Activated CD4-positive, alpha-beta T cell treated with anti-CD3 and anti-CD28 coated beads for 48 hours (primary cell): ENCODE measurements at places on chromosomes 12 and 14.

- peak; percentile 14 for DNase-seq
Measured at GRCh38 chr12:65278576-65279368, at the start of gene MSRB3. Gene MSRB3, plus strand, starts transcription at chr12:65278683. Its CDS starts 29,897 bp downstream, at chr12:65308580.

GRCh38 chr12:72465940-72466630, 193.9 kb downstream of the TRHDE start:
- DNase-seq = no peak

DNA sequence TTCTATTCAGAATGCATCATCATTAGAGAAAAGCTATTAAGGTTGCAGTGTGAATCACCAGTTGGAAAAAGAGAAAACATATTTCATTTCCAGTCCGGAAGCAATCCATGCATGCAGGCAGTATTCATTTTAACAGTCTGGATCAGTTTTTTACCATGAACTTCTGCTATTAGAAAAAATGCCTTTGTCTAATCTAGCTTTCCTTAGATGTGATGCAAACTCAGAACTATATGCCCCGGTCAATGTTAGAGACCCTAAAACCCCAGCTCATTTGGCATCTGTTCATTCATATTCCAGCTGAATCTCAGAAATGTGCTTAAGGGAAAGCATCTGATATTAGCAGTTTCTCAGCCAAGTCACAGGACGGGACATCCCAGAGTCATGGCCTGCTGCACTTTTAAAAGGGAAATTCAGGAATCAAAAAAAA, 8.5 kb downstream of the IRAK3 start:
- DNase-seq = no peak

DNA sequence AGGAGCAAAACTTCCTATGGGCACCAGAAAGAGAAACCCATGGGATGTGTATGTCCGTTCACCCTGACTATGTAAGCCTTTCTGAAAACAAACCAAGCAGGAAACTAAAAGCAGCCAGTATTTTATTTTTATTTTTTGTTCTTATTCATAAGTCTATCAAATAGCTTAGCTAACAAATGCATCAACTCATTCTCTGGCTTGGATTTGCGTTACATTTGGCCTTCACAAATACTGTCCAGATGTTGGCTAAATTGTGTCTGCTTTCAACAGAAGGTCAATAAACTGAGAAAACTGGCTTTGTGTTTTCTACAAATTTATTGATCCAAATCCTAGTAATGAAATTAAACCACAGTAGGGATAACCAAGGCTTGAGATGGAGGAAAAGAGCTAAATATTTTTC, 379.0 kb downstream of the NOVA1 start:
- no peak for DNase-seq

- DNase-seq = no peak
Measured at GRCh38 chr14:19828314-19828713, 24.7 kb downstream of the OR4N2 start.

GRCh38 chr14:70887207-70887681, 20.0 kb upstream of the PCNX1 start:
- no peak for DNase-seq

GRCh38 chr12:46188170-46188569, 80.7 kb downstream of the SLC38A1 start:
- DNase-seq = no peak

GRCh38 chr12:79929065-79929464, 5.8 kb downstream of the PPP1R12A start:
- no peak for DNase-seq

GRCh38 chr12:32501835-32502333, 102.5 kb downstream of the FGD4 start:
- no peak for DNase-seq

GRCh38 chr14:61257469-61258057, 23.6 kb downstream of the TMEM30B start:
- no peak for DNase-seq

DNA sequence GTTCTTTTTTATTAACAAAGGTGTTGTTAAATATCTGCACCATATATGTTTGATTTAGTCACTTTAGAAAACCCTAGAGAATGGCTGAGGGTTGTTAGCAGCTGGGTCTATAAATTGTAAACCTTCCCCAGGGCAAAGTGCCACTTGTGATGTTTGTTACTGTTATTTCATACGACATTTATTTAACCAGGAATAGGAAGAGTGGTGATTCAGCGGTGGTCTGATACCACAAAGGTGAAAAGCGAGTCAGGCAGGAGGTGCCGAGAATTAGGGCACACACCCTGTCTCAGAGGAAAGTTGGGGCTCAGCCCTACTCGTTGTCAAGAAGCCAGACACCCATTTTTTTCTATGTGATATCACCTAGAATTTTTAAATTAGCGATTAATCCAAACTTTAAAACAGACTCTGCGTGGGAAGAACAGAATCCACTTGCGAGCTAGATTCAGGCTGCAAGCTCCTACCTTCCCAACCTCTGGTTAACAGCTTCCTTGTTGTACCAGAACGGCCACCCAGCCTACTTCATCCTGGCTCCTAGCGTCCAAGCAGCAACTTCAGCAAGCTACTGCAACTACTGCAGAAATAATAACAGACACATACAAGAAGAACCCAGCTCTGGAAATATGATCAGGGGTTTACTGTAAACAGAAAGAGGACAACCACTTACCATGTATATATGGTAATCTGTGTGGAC, 126.7 kb downstream of the TMEM132D start:
- DNase-seq = no peak

GRCh38 chr12:40587421-40587820, 104.8 kb upstream of the CNTN1 start:
- DNase-seq = no peak

GRCh38 chr14:51780741-51781140, 79.7 kb upstream of the GNG2 start:
- no peak for DNase-seq

DNA sequence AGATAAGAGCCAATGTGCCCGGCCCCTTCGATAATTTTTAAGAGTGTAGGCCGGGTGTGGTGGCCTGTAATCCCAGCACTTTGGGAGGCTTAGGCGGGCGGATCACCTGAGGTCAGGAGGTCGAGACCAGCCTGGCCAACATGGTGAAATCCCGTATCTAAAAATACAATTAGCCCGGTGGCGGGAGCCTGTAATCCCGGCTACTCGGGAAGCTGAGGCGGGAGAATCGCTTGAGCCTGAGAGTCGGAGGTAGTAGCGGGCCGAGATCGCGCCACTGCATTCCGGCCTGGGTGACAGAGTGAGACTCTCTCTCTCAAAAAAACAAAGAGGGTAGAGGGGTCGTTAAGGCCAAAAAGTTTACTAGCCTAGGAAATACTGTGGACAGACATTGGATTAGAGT, 2.6 kb downstream of the KRAS start:
- no peak for DNase-seq

DNA sequence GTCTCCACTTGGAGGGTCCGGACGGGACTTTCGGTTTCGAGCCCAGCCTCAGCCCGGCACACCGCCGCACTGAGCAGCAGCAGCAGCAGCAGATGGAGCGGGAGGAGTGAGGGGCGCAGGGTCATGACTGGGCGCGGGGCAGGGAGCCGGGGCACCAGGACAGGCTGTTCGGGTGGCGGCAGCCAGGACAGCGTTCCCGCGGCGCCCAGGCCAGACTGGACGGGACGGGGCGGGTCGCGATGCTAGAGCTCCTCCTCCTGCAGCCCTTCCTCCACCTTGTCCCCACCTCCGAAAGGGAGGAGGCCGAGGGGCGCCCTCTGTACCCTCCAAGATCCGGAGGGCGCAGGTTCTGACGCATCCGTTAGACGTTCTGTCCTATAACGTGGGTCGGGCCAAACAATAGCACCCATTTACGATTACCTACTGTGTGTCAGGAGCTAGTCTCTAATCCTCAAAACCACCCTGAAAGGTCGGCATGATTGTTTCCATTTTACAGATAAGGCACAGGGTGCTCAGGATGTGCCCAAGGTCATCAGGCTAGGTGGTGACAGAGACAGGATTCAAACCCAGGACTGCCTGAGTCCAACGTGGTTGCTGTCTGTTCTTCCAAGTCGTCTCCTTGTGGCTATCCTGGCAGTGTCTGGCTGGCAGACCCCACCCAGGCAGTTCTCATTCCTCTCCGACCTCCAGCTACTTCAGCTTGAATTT, at the start of gene FKBP11:
FKBP11 (minus strand) TSS at position 189 of the 708 bp plus-strand sequence; CDS start at position 125, 64 bp downstream.
- DNase-seq = peak; percentile 78

DNA sequence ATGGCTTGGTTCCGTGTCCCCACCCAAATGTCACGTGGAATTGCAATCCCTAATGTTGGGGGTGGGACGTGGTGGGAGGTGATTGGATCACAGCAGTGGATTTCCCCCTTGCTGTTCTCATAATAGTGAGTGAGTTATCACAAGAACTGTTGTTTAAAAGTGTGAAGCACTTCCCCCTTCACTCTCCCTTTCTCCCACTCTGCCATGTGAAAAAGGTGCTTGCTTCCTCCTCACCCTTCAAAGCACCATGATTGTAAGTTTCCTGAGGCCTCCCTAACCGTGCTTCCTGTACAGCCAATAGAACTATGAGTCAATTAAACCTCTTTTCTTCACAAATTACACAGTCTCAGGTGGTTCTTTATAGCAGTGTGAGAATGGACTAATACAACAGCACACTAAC, 5.3 kb upstream of the CEP128 start:
- DNase-seq = peak; percentile 18

DNA sequence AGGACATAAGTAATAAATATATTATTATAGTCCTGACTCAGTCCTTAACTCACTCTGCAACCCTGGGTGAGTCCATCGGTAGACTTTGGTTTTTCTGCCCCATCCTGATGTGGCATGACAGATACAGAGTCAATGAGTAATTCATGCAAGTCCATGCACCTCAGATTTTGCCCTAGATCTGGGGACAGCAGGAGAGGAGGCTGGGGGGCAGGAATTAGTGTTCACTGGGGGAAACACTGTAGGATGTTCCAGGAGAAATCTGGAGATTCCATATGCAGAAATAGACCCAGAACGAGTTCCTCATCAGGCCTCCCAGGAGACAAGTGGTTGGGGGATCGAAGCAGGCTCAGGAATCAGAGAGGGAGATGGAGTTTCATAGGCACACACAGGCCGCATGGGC, 150.8 kb downstream of the DICER1 start:
- DNase-seq = no peak

- no peak for DNase-seq
Measured at GRCh38 chr14:106776395-106776983, 1250.1 kb downstream of the TMEM121 start.

- peak; percentile 55 for DNase-seq
Measured at GRCh38 chr12:104501660-104502059, 44.9 kb downstream of the CHST11 start.

DNA sequence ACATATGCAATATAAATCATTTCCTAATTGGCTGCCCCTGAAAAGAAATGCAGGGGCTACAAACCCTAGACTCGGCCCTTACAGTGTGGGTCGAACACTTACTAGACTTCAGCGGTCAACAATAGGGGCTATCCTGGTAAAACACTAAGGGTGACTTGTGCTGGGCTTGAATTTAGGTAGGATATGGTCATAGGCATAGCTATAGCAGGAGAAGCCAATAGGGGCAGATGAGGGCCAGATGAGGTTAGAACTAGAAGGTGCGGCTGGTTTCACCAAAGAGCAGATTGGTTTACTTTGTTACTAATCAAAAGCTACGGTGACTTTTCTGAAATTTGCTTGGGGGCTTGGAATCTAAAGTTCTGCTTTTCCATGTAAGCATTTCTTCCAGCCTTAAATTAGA, 282.3 kb upstream of the DIO2 start:
- no peak for DNase-seq

- no peak for DNase-seq
Measured at GRCh38 chr14:42994051-42994736, 1387.5 kb downstream of the LRFN5 start.

GRCh38 chr12:18443768-18444437, 182.6 kb downstream of the PIK3C2G start:
- no peak for DNase-seq

GRCh38 chr12:56129206-56129941, 1.3 kb downstream of the ESYT1 start:
- DNase-seq = peak; percentile 70

DNA sequence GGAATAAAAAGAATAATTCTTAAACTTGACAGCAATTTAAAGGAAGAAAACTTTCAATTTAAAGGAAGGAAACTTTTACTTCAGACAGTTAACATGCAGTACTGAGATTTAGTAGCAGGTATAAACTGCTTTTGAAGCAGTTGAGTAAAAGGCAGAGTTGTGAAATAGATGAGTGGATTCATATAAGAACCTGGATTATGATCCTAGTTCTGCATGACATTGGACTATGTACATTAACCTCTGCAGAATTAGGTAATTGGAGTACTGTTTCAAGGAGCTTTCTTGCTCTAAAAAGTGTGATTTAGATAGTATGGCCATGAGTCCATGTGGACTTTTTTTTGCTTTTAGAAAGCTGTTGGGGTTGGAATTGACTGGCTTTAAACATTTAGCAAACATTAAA, 29.7 kb downstream of the ATP2A2 start:
- no peak for DNase-seq

DNA sequence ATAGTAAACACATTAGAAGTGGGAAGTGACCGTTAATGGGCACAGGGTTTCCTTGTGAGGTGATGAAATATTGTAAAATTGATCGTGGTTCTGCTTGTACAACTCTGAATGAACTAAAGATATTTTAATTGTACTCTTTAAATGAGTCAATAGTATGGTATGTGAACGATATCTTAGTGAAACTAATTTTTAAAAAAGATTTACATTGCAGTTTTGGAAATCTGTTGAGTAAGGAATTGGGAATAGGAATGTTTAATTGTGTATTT, 1.7 kb downstream of the ZNF410 start:
- no peak for DNase-seq

GRCh38 chr14:32407130-32407529, 78.0 kb downstream of the AKAP6 start:
- DNase-seq = no peak

DNA sequence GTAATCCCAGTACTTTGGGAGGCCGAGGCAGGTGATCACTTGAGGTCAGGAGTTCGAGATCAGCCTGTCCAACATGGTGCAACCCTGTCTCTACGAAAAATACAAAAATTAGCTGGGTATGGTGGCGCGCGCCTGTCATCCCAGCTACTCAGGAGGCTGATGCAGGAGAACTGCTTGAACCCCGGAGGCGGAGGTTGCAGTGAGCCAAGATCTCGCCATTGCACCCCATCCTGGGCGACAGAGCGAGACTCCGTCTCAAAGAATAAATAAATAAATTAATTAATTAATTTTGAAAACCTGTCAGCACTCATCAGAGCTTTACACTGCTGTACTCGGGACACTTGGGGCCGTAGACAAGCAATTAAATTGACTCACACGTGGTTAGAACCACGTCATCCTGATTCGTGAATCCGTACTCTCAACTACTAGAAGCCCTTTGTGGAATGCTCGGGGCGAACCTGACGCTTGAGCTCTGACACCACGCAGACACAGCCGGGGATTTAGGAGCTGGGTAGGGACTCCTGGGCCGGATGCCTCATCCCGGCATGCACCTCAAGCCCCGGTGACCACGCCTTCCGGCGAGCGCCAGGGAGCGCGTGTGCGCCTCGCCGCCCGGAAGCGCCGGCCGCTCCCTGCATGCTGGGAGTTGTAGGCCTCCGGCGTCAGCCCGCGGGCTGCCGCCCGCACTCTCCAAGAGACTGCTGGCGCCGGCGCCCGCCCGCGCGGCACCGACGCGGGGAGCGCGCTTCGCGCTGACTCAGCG, at the start of gene XPOT:
XPOT (plus strand) TSS at position 686 of the 763 bp plus-strand sequence. CDS start 5,644 bp downstream, outside the sequence.
- peak; percentile 95 for DNase-seq

- DNase-seq = no peak
Measured at GRCh38 chr12:12877781-12878455, 13.4 kb upstream of the GPRC5A start.
